Fibroblast of upper back skin (primary cell): ENCODE measurements at places on chromosomes 3 and 15.

DNA sequence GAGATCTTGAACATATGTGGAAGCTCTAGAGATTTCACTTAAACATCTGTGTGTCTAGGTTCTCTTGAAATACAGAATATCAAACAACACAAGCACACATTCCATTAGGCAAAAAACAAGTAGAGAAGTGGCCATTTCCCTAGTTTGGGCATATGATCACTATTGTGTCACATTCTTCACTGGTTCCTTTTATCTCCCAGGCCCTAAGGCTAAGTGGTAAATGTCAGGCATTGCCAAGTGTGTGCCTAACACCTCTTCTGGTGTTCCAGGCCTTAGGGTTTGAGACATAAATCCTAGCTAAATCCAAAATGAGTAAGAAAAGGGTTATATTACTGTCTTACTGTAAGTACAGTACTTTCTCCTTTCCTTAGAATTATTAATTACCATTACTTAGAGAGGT is 880.1 kb downstream of the PDCD6IP start:
- DNase-seq: no peak

DNA sequence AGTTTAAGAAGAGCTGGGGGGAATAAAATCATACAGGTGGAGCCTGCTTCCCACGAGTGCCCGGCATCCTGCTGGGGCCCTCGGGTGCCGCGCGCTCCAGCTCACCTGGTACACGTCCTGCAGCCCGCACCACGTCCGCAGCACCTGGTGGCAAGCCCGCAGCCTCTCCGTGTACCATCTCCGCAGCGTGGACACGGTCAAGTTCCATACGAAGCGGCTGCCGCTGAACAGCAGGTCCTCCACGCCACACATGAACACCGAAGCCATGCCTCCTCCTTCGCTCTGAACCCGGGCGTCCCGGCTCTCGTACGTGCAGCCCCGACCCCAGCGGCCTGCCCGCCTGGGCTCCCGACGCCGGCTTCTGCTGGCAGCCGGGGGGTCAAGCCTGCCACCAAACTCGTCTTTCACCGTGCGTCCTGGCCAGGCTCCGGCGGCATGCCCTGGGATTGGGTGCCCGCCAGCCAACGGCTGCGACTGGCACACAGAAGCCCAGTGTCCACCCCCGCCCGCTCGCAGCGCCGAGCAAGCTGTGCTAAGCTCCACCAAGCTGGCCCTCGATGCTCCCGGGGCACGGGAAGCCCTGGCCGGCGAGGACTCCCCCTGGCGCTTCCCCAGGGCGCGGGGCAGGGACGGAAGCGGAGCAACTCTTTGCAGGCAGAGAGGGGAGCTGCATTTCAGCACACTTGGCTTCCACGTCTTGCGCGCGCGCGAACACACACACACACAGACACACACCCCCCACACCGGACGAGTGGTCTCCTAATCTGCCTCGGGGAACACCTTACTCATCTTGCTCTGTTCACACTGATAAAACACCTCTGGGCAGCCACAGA is at the start of gene FRMD4B:
Gene FRMD4B (minus strand): TSS at position 366 of the 833 bp plus-strand sequence. CDS start 99 bp downstream, at position 267.
- peak; percentile 28 for DNase-seq

DNA sequence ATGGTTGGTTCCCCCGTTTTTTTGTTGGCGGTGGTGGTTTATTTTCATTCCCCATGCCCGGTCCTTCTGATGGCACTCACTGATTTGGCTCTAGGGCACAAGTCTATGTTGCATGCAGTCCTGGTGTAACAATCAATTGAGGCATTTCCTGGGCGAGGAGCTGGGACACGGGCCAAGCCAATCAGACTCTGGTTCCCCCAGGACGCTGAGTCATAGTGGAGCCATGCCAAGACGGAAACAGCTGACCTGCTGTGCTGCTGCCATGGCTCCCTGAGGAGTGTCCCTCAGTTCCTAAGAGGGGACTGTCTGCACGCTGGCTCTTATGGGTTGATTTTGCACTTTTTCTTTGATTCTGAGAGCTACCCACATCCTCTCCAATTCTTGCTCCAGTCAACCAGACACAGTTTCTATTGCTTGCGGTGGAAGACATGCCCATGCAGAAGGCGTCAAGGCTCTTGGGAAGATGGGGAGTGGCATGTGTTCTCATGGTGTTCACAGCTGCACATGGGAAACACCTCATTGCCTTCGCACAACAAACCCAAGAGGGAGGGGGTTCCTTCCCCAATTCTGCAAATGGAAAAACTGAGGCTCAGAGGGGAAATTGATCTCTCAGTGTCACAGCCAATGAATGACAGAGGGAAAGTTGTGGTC is 28.3 kb upstream of the ALDH1L1 start:
- DNase-seq: peak; percentile 83

DNA sequence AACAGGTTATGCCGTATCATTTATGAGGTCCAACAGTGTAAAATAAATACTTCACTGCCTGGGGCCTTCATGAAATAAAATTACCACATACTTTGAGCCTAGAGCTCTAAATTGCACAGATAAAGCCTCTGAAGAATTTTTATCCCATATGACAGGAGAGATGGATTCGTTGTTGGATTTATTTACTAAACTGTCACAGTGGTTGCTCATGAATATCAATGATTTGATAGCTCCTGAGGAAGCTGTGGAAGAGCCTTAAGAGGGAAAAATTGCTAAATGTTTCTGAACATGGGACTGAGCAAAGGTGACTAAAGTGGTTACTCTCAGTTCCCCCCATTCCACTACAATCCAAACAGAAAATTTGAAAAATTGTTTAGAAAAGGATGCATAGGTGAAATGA is 558.9 kb upstream of the IL12A start:
- no peak for DNase-seq

GRCh38 chr3:11717301-11717700 is 73.6 kb upstream of the VGLL4 start:
- DNase-seq: peak; percentile 37

GRCh38 chr3:24493746-24494617 is 668 bp downstream of the THRB start:
- peak; percentile 25 for DNase-seq

DNA sequence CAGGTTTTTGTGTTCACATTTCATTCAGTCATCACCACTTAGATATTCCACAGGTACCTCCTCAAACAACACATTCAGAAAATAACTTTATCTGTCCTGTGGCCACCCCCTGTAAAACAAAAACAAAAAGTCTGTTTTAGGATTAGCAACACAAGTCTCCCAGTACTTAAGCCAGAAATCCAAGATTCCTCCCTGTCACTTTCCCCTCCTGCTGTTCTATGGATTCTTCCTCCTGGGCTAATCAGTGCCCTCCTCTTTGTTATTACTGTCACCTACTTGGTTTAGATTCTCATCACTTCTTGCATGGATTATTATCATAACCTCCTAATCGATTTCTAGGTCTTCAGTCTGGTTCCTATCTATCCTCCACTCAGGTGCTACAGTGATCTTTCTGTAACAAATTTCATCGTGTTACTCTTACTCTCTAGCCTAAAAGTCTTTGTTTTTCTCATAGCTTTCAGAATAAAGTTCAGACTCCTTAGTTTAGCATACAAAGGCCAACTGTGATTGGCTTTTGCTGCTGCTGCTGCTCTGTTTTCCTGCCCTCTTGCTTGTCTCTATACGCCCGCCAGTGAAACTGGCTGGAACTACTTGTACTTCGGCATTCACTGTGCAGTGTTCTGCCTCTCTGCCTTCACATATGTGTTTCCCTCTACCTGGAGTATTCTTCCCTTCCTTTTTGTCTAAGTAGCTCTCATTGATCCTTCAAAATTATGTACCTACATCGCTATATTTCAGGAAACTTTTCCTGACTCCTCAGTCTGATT is 32.2 kb downstream of the PPP2R3A start:
- DNase-seq: no peak

GRCh38 chr3:17258823-17259436 is 374.2 kb downstream of the PLCL2 start:
- DNase-seq: peak; percentile 33

DNA sequence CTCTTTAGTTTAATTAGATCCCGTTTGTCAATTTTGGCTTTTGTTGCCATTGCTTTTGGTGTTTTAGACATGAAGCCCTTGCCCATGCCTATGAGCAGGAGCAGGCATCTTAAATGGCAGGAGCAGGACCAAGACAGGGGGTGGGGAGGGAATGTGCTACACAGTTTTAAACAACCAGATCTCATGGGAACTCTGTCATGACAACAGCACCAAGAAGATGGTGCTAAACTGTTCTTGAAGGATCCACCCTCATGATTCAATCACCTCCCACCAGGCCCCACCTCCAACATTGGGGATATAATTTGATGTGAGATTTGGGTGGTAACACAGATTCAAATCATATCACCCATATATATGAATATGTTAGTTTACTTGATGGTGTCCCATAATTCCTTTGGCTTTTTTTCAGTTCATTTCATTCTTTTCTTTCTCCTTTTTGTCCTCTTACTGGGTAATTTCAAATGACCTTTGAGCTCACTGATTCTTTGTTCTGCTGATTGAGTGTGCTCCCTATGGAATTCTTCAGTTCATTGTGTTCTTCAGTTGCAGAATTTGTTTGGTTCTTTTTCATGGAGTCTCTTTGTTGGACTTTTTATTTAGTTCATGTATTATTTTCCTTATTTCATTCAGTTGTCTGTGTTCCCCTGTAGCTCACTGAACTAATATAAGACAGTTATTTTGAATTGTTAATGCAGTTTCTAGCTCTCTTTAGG is 62.6 kb downstream of the DOCK3 start:
- DNase-seq: no peak

GRCh38 chr3:50381383-50381782 is 22.1 kb upstream of the TMEM115 start:
- DNase-seq: no peak

DNA sequence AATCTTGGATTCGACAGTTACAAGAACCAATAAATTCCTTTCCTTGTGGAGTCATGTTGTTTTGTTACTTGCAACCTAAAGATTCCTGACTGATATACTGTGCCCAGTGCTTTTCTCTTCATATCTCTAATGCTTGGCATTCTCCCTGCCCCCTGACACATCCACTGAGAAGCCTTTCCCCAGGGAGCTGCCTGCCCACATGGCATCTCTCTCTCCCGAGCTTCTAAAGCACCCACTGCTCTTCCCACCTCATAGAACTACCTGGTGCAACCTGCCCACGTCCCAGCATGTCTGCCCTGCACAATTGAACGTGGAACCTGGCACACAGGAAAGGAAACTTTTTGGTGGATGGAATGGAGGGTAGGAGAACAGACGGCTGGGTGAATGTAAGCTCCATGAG is 6.8 kb downstream of the CYP8B1 start:
- DNase-seq: no peak

DNA sequence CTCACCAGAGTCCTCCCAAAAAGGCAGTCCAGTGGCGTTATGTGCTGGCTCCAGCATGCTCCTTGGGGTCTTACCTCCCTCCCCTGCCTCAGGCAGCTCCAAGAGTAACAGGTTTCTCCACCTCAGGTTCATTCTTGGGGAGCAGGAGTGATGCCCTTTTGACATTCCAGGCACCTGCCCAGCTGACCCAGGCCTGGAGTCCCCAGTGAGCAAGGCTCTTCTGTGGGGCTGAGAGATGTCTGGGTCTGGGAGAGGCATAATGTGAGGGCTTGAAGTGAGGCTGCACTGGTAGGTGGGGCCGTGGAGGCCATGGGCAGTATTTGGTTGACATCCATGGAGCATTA is 15.3 kb downstream of the PXYLP1 start:
- DNase-seq: no peak

DNA sequence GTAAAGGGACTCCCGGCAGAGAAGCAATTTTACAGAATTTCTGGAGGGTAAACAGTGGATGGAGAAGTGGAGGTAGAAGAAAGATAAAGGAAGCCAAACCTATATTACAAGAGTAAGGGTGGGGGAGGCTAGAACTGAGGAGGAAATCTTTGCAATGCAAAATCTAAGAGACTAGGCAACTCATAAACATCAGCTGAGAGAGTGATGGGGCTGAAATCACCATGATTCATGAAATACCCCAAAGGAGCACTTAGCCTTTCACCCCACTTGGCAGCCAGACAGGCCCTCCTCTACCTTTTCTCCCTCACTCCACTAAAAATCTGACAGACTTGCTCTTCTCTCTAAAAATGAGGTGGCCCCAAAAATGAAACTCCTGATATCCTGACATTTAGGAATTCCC is 19.5 kb upstream of the ZBTB38 start:
- DNase-seq: peak; percentile 30

DNA sequence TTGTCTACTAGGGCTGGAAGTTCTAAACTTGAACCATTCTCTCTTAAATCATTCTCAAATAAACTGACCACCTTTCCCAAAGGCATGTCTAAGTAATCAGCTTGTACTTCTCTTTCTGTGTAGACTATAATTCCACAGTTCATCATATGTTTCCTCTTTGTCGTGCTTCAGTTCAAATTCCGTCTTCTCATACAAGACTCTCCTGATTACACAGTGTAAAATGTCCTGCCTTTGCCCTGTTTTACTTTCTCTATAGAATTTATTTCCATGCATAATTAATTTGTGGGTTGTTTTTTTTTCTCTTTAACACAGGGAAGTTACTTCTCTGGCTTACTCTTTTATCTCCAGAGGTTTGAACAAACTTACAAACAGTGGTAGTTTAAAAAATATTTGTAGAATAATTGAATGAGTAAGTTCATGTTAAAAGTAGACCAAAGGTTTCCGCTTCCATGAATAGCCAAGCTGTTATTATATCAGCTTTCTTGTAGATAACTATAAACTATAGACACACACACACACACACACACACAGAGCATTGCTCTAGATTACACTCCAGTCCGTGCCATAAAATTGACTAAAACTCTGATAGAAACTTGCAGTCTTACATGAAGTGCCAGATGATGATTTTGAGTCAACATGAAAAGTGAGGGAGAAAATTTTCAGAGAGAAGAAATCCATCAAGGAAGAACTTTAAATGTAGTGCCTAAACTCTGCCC is 119.0 kb downstream of the SUCNR1 start:
- DNase-seq: no peak

- peak; percentile 39 for DNase-seq
These were observed 661.6 kb downstream of the SI start for GRCh38 chr3:164416491-164417222.

DNA sequence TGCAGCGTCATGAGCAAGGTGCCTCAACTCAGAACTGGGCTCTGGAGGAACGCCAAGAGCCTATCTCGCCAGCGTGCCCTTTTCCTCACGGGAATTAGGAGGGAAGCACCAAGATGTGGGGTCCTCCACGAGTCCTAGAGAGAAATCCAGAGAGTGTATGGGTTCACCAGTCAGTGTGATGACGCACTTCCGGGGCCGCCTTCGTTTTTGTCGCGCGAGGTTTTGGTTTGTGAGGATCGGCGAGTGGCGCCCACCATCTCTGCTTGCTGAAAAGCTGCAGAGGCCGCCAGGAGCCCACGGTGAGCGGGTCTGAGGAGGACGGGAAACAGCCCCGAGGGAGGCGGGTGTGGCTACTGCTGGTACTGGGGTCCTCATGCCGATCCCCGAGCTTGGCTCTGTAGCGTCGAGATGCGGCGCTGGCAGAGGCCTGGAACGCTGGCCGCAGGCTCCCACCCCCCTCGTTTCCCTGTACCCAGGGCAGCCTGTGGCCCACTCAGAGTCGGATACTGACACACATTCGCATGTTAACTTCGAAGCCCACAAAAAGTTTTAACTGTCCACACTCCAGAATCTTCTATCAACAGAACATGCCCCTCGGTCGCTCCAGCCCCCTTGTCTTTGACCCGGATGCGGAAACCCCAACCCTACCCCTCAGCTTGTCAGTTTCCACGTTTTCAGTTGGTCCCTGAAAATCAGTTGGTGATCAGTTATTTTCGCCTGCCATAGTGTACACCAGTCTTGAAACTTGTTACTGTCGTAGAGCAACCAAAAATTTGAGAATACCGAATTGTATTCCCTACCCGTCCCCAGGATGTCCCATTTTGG is 30.4 kb downstream of the ZNF662 start:
- DNase-seq: peak; percentile 62
